ENCODE measurements at places on chromosomes 12 and 14.

GRCh38 chr12:66387117-66387516 is 84.8 kb downstream of the HELB start:
- DNase-seq: no peak

GRCh38 chr12:46134205-46134811 is 134.5 kb downstream of the SLC38A1 start:
- no peak for DNase-seq

GRCh38 chr12:94261119-94261518 is 112.7 kb downstream of the PLXNC1 start:
- DNase-seq: no peak

- no peak for DNase-seq
Measured at GRCh38 chr12:128813883-128814282, 9.9 kb downstream of the SLC15A4 start.

GRCh38 chr12:112900298-112901145 is 6.2 kb upstream of the OAS1 start:
- DNase-seq: no peak

DNA sequence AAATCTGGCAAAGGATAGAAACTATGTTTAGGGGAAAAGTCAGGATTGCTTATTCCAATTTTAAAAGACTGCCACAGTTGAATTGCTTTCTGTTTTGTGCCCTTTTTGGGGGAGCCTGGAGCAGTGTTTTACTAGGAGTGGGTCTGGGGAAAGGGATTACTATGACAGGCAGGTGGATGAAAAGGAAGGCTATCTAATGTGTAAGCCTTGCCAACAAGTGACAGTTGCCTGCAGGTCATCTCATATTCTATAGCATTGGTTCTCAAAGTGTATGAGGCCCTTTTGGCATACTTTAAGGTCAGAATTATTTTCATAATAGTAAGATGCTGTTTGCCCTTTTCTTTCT is 4.1 kb downstream of the EID3 start:
- DNase-seq: no peak

DNA sequence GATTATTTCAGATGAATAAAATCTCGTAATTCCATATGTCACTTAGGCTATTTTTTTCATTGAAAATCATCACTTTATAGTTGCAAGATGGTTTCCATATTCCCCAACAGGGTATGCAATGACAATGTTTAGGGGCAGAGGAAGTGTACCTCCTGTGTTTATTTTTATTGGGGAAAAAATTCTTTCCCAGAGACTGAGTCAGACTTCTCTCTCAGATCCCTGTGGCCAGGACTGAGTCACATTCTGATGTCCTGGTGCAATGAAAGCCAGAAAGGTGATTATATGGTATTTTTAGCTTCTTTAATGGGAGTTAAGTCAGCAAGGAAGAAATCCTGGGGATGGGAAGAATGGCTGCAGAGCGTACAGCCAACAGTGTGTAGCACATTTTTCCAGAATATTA is 196.9 kb upstream of the ALG10 start:
- no peak for DNase-seq

GRCh38 chr12:42475106-42475505 is 114.4 kb downstream of the PRICKLE1 start:
- DNase-seq: no peak

DNA sequence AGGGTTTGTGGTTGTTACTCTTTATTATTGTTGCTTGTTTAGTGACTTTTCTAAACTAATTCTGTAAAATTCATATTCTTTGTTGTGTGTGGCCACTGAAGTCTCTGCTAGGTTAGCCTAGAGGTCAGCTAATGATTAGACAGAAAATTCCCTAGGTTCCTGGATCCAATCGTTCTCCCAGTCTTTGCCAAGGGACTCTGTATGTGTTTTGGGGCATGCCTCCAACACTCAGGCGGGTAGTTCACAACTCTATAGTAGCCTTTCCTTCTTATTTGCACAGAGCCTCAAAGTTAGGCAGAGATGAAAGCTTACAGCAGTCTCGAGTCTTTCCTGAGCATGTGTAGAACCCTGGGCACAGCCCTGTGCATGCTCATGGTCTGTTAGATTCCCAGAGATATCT is 32.7 kb upstream of the RIN3 start:
- no peak for DNase-seq

DNA sequence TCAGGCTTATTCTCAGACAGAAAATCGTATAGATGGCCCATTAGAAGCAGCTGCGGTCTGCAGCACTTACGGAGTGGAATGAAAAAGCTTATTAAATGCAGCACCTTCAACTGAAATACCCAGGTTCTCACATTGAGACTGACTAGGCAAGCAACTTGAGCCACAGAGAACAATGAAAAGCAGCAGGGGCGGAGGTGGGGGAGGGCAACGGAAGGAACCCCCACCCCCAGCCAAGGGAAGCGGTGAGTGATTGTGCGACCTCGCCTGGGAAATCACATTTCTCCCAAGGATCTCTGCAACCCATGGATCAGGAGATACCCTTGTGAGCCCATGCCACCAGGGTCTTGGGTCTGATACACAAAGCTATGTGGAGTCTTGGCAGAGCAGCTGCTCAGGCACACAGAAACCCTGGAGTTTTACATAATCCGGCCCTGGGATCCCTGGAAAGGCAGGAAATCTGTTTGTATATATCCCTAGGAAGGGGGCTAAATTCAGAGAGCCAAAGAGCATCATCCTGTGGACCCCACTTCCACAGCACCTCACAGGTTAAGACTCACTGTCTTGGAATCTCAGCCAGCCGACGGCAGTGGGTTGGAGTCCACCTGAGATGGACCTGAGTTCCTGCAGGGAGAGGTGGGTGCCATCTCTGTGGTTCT is 38.1 kb downstream of the PZP start:
- DNase-seq: no peak

GRCh38 chr14:101743701-101744100 is 17.8 kb upstream of the PPP2R5C start:
- no peak for DNase-seq

DNA sequence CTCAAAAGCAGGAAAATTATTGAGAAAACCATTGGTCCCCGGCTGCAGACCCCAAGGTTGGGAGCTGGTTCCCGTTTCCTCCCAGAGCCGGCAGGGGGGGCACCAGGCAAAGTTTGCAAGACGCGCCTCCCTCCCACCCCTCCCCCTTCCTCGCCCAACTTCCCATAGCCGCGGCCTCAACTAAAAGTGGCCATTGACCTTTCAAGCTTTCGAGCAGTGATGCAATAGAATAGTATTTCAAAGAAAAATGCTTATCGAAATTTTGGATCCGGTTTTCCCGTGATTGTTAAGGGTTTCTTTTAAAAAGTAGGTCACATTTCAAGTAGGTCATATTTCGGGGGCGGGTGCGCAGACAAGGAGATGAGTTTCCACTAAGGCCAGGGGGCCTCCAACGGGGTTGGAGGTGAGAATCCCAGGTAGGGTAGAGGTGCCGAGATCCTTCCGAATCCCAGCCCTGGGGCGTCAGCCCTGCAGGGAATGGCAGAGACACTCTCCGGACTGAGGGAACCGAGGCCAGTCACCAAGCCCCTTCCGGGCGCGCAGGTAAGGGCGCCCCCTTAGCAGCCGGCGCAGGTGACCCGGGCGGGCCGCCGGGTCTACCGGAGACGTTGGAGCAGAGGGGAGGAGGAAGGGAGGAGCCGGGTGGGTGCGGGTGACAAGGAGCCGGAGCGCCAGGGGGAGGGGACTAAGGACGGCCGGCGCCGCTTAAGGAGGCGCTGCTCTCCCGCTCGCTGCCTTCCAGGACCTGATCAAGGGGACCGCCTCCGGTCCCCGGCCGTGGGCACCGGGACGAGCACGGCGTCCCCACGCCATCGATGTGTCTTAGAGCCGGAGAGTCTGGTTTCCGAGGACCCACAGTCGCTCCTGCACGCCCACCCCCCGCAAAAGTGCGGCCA is 2.6 kb upstream of the SOCS2 start:
- DNase-seq: no peak

- DNase-seq: no peak
Measured at GRCh38 chr12:70722584-70723343, 85.5 kb upstream of the PTPRB start.

DNA sequence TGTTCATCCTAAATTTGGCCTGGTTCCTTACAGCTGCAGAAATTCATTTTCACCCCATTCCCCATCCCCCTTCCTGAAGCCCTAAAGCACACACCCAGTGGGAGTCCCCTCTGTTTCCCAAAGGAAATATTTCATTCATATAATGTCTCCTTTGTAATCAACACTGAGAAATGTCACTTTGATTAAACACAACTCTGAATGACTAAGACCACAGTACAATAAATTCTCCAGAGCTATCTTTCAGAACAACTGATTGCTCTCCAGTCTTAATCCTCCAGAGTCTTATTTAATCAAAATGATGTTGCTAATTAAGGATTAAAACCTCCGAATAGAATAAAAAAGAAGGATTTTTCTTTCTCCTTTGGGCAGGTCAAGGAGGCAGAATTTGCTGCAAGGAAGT is 6.4 kb downstream of the SLC15A5 start:
- no peak for DNase-seq

DNA sequence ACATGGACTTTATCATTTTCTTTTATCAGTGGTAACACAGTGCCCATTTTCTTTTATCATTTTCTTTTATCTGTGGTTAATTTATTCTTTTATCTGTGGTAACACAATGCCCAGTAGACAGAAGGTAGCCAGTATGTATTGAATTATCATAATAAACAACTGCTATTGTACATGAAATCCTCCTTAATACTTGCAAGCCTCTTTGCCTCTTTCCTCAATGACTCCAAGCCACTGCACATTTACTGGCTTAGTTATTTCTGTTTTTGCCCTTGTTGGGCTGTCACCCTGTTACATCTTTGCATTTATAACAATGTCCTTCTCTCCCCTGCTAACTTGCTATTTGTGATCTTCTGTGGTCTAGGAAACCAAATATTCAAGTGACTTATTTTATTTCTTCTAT is 345.0 kb downstream of the ATP23 start:
- no peak for DNase-seq

GRCh38 chr14:100542619-100543205 is 44.5 kb downstream of the BEGAIN start:
- no peak for DNase-seq

DNA sequence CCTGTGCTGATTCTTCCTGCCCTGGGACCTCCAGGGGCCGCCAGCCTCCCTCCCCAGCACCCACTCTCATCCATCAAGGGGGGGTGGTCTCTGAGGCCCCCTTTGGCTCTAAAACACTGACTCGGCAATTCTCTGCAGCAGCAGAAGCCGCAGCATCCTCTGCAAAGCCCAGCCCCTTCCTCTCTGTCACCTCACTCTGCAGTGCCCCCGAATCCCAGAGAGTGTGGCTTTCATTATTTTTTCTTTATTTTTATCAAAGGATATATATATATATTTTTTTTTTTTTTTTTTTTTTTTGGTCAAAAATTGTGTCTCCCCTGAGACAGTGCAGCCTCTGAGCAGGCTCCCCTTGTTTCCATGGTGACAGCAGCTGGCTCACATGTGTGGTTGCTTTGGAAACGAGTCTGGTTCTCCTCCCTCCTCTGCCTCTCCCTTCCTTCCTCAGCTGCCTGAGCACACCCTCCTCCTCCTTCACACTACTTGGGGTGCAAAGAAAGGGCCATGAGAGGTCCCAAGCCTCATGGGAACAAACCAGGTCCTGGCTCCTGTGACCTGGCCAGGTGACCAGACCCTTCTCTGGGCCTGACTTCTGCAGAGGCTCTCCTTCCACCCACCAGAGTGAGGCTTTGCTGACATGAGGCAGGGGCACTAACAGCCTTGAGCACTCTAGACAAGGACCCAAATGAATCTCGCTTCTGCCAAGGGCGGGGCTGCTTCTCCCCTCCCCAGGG is 100.5 kb downstream of the LRRC74A start:
- DNase-seq: no peak

GRCh38 chr14:68269136-68269927 is 449.8 kb downstream of the RAD51B start:
- DNase-seq: no peak

DNA sequence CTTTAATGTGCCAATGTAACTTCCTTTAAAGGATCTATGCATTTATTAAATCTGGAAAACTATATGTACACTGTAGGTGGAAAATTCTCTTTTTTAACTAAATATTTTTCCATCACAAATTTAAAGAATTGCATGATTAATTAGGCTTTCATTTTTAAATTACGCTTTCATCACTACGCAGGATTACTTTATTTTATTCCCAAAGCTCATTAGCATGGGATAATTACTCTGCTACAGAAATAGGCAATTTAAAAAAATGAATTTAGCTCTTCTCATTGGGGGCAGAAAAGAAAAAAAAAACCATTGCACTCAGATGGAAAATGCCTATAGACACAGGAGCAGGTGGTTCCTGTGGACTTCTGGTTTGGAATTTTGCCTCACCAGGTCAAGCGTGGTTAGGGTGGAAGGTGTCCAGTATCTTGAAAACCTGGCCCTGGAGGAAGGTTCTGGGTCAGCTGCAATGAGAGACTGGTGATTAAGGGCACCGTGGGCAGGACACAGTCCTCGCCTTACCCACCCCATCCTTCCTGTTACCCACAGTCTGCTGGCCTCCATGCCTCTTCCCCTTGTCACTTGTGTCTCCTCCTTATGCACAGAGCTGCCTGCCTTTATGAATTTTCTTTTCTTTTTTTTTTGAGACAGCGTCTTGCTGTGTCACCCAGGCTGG is 17.3 kb upstream of the RIN3 start:
- DNase-seq: no peak

- no peak for DNase-seq
Measured at GRCh38 chr12:109105176-109105575, 7.8 kb downstream of the UNG start.

DNA sequence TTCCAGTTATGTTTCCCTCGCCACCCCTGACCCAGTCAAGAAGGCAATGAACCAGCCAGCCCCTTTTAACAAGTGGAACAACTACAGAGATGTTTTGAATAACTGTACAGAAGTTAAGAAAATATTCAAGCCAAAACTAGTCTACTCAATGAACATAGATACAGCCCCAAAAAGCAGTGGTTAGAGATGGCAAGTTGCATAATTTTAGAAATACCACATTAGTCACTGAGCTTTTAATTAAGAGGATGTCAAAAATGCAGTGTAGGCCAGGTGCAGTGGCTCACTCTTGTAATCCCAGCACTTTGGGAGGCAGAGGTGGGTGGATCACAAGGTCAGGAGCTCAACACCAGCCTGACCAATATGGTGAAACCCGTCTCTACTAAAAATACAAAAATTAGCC is 27.2 kb downstream of the PROX2 start:
- DNase-seq: no peak

DNA sequence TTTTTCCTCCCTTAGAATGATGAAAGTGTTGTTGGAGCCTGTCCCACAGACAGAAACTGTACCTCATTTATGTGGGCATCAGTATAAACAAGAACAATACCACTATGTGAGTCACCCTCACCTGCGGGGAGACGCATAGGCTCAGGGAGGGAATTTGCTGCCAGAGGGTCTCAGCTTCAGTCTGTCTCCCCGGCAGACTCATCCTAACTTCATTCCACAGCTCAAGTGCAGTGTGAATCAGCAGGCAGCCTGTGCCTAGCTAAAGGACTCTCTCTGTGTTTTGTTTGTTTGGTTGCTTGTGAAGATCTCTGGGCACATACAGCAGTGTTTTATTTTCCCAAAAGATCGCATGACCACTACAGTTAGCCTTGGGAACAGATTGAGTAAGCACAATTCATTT is 98.9 kb downstream of the PRKCH start:
- no peak for DNase-seq

GRCh38 chr12:116703214-116703795 is 34.6 kb downstream of the SPRING1 start:
- peak; percentile 57 for DNase-seq

Data from D721Med (cell line).